ENCODE measurements at places on chromosomes 12 and 14.
A peak's percentile ranks its signal among the peaks of the same experiment; 100 is the strongest.

DNA sequence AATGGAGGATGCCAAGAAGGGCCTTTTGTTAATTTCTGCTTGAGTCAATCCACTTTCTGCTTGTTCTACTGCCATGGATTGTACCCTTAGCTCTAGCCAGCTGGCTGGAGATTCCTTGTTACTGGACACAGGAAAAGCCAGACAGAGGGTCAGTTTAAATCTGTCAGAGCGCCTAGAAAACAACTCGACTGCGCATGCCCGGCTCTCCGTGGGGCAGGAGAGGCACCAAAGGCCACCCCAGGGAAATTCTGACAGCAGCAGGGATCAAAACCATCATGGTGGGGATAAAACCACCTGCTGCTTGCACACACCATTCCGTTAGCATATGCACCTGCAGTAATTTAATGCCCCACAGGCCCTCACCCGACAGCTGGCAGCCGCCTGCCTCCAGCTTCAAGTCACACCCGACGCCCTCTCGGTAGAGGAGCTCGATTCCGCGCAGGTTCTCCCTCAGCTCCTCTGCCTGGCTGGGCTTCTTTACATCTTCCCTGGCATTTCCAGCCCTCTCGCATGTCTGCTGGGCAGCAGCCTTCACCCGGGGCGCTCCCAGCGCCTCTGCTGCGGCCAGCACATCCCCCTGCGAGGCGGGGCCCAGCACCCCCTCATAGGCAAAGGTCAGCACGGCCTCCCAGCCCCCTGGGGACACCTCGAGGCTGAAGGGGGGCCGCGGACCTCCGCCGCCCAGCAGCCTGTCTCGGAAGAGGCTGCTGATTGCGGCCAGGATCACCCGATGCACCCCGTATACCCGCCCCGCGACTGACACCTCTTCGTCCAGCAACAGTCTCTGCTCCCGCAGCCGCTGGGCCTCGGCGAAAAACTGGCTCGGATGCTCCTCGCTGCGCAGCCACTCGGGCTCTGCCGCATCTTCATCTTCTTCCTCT, 1.0 kb downstream of the KLHL33 start:
- no peak for DNase-seq

GRCh38 chr12:59699421-59700152, 103.8 kb downstream of the SLC16A7 start:
- no peak for DNase-seq

DNA sequence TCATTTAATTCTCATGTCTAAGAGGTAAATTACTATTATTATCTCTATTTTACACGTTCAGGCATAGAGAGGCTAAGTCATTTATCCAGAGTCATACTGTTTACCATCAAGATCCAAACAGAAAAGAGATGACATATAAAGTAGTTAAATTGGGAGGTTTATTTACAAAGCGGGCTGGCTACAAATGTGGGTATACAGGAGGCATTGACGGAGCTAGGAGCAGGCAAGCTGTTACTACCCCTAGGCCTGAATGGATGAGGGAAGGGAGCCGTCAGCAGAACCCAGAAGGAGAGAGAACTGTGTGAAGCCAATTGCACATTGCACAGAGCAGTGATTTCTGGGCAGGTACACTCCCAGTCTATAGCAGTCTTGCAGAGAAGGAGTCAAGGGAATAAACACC, 39.8 kb downstream of the DACT1 start:
- DNase-seq: peak; percentile 96

DNA sequence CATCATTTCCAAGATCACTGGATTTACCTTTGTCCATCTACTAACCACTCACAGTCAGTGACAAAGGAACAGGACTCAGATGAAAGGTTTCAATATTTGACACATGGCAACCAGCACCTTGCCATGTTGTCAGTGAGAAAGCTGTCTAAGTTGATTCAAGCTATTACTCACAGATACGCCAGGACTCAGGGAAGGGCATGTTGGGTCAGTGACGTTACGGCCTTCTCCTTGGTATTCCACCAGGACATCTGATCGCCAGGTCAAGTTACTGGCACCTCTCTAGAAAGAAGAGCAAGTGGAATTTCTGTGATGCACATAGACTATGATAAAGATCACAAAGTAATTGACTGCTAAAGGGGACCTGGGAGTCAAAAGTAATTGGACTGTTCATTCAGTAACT, 36.4 kb downstream of the GNS start:
- no peak for DNase-seq

DNA sequence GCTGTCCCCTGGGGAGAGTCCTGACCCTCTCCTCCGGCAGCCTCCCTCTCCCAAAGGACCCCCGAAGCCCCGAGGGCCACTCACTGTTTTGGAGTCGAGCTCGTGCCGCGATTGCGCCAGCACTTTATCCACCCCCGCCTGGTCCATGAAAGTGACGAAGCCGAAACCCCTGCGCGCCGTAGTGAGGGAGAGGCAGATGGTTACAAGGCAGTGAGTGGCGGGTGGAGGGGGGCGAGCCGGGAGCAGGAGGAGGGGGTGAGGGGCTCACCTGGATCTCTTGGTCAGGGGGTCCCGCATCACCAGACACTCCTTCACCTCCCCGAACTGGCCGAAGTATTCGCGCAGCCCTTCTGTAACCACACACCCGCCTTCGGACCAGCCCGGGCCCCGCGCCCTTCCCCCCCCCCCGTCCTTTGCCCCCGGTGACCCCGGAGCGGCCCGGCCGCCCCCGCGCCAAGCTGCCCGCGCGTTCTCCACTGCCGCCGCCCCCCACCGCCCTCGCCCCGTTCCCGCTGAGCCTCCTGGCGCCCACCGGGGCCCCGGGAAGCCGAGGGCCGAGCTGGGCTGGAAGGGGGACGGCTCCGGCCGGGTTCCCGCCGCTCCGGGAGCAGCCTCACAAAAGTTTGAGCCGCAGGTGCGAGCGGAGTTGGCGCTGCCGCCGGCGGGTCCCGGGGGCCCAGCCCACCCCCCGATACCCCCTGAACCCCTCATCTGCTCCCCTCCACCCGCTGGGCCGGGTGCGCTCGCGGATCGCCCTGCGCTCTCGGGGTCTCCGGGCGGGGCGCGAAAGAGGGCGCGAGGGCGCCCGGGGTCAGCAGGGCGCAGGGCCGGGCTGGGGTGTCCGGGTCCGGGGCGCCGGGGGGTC, 808 bp downstream of the MSI1 start:
- DNase-seq: no peak

- DNase-seq: no peak
These were observed 251.6 kb upstream of the ALG10 start for GRCh38 chr12:33770652-33771051.

GRCh38 chr14:54117396-54117795, 160.8 kb upstream of the BMP4 start:
- DNase-seq: no peak

- DNase-seq: no peak
These were observed 66.5 kb downstream of the PPP2R5C start for GRCh38 chr14:101828046-101828445.

DNA sequence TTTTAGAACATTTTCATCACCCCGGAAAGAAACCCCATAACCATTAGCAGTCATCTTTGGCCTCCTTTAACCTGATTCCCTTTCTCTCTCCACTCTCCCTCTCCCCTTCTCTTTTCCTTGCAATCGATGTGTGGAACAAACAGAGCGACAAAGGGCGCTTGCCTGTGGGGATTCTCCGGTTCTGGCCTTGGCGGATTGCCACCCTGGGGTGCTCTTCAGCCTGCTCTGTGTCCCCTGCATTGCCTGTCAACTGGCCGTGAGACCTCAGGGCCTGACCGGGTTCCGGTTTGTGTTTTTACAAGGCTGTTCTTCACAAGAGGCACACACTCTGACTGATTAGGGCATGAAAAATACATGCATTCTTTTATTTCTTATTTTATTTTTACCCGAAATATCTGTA, 27.8 kb downstream of the LRTM2 start:
- no peak for DNase-seq

DNA sequence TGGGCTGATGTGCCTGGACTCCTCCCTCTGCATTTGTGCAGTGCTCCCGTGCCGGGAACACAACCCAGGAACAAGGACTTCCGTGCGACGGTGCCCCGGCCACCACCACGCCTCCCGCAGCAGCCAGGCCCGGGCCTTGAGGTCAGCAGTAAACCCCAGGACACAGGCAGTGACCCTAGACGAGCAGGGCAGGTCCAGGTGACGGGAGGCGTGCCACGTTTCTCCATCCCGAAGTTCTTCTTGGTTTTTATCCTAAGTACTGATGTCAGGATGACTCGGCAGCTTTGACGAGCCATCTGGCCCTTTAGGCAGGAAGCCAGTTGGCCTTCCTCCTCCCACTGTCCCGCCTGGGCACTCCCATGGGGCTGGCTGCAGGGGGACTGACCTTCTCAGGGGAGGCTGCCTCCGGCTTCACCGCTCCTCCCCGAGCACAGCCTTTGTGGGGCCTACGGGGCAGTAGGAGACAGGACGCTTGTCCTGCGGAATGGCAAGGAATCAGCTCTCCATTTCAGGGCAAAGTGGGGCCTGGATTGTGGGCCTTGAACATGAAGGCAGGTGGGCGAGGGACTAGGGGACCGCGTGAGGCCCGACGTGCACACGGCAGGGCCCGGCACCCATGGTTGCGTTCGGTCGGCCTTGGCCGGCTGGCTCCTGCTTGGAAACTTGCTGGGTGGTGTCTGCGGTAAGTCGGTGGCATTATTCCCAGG, 94.1 kb downstream of the FBXL14 start:
- no peak for DNase-seq

DNA sequence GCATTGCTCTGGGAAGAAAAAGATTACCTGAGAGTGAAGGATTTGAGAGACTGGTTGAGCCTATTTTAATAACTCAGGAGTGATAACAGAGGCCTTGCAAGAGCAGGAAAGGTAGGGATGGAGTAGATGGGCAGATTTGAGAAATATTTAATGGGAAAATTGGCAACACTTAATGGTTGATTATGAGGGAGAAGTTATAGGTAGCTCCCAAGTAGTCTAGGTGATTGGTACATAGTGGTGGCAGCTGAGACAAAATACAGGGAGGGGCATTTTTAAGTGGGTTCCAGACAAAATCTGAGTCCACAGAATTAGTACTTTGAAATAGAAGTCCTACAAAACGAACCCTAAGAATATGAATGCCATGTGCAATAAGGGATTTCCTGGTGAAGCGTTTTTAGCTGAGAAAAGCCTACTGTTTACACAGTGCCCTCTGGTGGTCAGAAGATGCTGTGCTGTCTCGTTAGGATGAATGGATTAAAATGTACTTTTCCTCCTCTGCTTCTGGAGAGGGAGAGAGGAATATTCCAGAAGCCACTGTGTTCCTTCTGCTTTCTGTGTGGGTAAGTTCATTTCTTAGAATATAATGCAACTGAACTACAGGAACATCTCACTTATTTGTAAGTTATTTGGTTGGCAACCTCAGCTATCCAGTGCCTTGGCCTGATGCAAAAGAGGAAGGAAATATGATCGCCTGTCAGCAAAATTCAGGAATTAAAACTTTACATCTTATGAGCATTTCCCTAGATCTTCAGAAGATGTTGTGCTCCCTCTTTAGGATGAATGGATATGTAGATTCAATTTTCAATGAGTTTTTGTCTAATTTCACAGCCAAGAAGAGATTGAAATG, 6.5 kb downstream of the ZBTB1 start:
- peak; percentile 18 for DNase-seq

GRCh38 chr12:120944645-120945217, 33.6 kb upstream of the HNF1A start:
- DNase-seq: no peak

DNA sequence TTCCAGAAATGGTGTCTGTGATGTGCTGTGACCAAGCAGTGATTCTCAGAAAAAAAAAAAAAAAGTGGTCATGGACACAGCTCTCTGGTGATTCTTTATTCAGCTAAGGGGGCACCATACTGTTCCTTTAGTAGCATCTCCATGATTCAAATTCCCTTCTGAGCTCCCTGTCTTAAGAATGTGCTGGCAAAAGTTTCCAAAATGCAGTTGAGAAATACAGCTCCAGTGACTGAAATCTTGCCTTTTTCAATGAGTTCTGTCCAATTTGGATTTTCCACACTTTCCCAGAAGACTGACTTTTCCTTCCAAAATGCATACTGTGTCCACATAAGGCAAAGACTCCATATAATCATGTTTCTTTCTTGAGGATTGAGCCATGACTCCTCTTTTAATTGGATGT, 24.3 kb upstream of the CPM start:
- no peak for DNase-seq

DNA sequence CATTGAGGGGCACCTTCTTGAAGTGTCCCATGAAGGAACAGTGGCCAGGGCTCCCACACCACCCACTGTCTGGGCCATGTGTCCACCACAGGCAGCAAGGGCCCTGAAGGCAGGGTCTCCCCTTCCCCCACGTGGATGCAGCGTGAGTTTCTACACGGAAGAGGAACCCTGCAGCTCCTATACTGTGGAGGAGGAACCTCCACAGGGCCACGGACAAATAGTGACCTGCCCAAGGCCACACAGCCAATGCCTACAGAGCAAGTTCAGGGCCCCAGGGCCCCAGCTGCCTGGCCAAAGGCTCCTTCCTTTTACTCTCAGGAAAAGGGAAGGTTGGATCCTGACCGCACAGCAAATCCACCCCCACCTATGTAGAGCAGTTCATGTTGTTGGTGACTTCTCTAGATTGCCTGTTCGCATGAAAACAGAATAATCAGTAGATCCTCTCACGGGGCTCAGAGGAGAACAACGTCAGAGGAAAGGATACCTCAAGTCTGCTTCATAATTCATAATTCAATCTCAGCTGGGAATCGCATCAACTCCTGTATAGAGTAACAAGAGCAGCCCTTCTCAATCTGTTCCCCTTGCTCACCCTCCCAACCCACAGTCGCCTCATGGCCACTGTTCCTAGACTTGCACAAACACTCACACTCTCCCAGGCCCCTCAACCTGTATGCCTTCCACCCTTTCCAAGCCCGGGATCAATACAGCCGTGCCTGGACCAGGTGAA, 11.1 kb upstream of the KRT73 start:
- no peak for DNase-seq

- DNase-seq: no peak
These were observed 226.0 kb downstream of the AEBP2 start for GRCh38 chr12:19665121-19665900.

- no peak for DNase-seq
These were observed 22.7 kb upstream of the KRT78 start for GRCh38 chr12:52871291-52872039.

GRCh38 chr12:3299929-3300832, 190.8 kb upstream of the PRMT8 start:
- no peak for DNase-seq

GRCh38 chr14:105204931-105205672, 24.0 kb upstream of the NUDT14 start:
- DNase-seq: no peak

- no peak for DNase-seq
These were observed 18.8 kb upstream of the LTA4H start for GRCh38 chr12:96054244-96054610.

GRCh38 chr12:100267603-100268281, 765 bp downstream of the SCYL2 start:
- no peak for DNase-seq

DNA sequence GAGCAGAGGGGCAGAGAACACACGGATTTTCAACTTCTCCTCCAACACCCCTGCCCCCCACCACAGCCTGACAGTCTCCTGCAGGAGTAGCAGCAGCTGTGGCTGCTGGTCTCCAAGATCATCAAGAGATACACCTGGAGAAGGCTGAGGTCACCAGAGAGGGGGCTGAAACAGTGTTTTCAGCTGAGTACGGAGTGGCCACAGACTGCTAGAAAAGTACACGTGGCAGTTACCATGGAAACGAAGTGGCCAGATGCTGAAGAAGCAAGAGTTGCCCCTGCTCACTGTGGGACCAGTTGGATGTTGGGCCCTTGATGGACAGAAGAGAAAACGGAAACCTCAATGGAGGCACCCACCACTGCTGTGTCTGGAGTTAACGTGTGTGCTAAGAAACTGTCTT, 4.9 kb upstream of the DIABLO start:
- no peak for DNase-seq

Measured in NCI-H2081 treated with DMSO at 0.1 percent for 48 hours (cell line).